Natural killer cell (primary cell): ENCODE measurements at places on chromosomes 1 and 21. TPM values are rescaled to one million over a fixed set of nuclear protein-coding genes. Genes with fewer than 3 reads are reported as not detected.

DNA sequence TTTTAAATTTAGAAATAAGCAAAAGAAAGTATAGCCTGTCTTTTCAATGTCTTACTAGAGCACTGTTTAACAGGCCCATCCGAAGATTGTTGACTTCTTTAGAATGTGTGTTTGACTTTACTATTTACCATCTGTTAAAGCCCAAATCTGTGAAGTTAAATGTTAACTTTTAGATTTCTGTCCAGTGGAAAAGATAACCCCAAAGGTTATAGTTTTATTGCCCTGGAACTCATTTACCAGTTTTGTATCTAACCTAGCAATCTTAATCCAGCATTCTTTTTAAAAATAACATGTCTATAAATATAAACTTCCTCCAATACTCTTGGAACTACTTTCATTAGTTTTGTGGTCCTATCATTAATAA, 37.9 kb downstream of the SNRPE start:
- H3K27me3 ChIP-seq = no peaks in the 10 kb centered on the region
- H3K4me3 ChIP-seq = no peak overlapping the region
- no peak overlapping the region for H3K27ac ChIP-seq
- no peak for DNase-seq
- H3K36me3 ChIP-seq = no peaks in the 10 kb centered on the region
- H3K4me1 ChIP-seq = no peaks in the 10 kb centered on the region

DNA sequence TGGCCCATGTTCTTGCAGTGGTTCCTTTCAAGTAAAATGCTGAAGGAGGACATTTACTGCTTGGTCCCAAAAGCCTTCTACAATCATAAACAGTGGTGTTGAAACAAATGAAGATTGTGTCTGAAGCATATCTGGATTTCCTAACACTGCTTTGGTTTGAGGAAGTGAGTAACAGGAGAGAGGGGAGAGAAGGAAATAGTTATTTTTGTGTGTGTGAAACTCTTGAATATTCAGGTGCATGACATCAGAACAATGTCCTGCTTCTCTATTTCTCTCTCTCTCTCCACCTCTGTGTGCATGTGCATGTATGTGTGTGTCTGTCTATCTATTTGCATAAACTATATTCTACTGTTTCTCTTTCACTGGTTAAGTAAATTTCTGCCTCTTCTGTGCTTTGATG, 61.4 kb upstream of the TNFSF18 start:
- no peaks in the 10 kb centered on the region for H3K27me3 ChIP-seq
- no peaks in the 10 kb centered on the region for H3K4me1 ChIP-seq
- no peak overlapping the region for H3K4me3 ChIP-seq
- DNase-seq = no peak
- no peak overlapping the region for H3K27ac ChIP-seq

- H3K4me1 ChIP-seq = peaks cover 27% of the 10 kb centered on the region
- no peaks in the 10 kb centered on the region for H3K36me3 ChIP-seq
- H3K27ac ChIP-seq = no peak overlapping the region
These were observed 636 bp upstream of the CAMK2N1 start for GRCh38 chr1:20486457-20487235.

- no peaks in the 10 kb centered on the region for H3K4me1 ChIP-seq
- H3K27ac ChIP-seq = no peak overlapping the region
- DNase-seq = no peak
- no peak overlapping the region for H3K4me3 ChIP-seq
- no peaks in the 10 kb centered on the region for H3K27me3 ChIP-seq
- no peaks in the 10 kb centered on the region for H3K36me3 ChIP-seq
These were observed 55.8 kb downstream of the NAV1 start for GRCh38 chr1:201594575-201595245.

The HEYL gene
- total RNA-seq = not detected

- H3K4me3 ChIP-seq = no peak overlapping the region
- no peaks in the 10 kb centered on the region for H3K4me1 ChIP-seq
- no peak for DNase-seq
- no peak overlapping the region for H3K27ac ChIP-seq
- H3K27me3 ChIP-seq = no peaks in the 10 kb centered on the region
- H3K36me3 ChIP-seq = no peaks in the 10 kb centered on the region
These were observed 144.5 kb upstream of the SMYD2 start for GRCh38 chr1:214136324-214136919.
